ENCODE measurements at places on chromosomes 2 and 18. TPM values are rescaled to one million over a fixed set of nuclear protein-coding genes. Genes with fewer than 3 reads are reported as not detected.
A peak's percentile ranks its signal among the peaks of the same experiment; 100 is the strongest.

DNA sequence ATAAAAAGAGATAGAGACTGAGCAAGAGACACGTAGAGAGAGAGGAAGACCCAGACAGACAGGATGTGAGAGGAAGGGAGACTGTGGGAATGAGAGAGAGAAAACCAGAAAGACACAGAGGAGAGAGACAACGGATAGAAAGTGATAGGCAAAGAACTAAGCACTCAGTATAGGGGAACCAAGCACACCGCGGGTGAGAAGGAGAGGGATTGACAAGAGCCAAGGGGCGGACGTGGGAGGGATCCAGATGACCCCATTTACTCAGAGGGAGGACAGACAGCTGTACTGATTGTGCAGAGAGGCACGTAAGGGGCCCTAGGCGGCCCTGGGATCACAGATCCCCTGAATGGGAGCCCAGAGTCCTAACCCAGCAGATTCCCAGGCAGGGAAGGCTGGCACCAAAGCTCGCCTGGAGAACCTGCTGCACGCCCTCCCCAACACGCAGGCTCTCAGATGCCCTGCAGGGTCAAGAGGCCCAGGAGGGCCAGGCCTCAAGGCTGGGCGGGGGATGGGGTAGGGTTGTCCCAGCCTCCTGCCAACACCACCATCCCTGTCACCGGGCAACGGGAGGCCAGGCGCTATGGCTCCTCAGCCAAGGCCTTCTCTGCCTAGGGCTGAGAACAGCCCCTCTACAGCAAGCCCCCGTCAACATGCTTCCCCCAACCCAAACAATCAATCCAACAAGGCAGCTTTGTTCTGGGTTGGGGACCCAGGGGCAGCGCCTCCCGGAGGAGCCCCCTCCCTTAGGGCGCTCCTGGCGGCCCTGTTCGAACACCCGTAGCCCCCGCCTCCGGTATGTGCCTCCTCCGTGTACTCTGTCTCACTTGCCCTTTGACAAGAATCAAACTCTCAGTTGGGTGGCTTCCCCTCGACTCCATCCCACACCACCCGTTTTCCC lies 579 bp downstream of the LOXL3 start:
- peaks cover 81% of the 10 kb centered on the region for H3K4me1 ChIP-seq
- peaks cover 11% of the 10 kb centered on the region for H3K36me3 ChIP-seq
- peak; percentile 82 for DNase-seq
- H3K27me3 ChIP-seq = peaks cover 12% of the 10 kb centered on the region
- H3K27ac ChIP-seq = no peak overlapping the region

DNA sequence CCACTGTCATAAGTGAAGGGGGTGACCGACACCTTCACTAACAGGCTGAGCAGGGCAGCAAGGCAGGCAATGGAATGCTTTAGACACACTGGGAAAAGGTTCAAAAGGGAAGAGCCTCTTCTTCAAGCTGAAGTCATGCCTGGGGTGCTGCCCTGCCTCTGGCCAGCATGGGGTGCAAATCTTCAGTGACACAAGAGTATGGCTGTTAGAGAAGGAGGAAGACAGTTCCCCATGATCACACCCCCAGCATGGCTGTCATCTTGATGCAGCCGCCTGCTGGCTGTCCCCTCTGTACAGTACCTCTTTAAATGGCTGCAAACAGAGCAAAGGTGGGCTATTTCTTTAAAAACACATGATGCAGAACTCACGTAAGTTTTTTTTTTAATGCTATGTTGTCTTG lies 71.9 kb downstream of the INPP4A start:
- no peak overlapping the region for H3K4me3 ChIP-seq
- no peak for DNase-seq
- no peaks in the 10 kb centered on the region for H3K36me3 ChIP-seq
- peaks cover 9% of the 10 kb centered on the region for H3K4me1 ChIP-seq
- H3K27me3 ChIP-seq = no peaks in the 10 kb centered on the region

DNA sequence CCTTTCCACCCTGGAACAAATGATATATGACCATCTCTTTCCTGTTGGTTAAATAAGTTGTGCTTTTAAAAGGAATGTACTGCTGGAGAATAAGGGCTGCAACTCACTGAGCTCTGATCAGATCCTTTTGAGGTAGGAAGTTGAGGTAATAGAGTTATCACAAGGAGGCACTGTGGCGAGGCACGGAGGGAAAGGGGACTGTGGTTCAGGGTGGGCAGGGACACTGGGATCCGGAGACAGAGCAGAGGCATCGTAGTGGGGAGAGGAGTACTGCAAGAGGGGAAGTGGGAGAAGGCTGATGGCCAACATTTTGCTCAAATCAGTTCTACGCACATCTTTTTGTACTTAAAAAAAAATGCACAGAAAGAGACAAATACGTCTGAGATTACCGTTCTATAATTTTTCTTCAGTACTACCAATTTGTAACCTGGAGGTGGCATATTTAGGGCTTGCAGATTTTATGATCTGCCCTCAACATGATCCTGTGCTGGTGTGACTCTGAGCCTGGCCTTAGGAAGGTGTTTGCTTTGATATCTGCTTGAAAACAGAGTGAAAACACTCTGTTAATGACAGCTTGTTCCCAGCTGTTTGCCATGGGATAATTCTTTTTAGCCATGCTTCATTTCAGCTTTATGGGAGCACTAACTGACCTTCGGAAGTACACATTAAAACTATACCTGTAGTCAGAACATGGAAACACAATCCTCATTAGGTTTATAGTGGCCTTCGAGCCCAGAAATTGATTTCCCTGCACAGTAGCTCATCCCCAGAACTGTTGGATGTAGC lies 168.1 kb downstream of the KCNE4 start:
- no peak overlapping the region for H3K4me3 ChIP-seq
- no peaks in the 10 kb centered on the region for H3K27me3 ChIP-seq
- DNase-seq = no peak
- no peak overlapping the region for H3K27ac ChIP-seq
- H3K4me1 ChIP-seq = no peaks in the 10 kb centered on the region

DNA sequence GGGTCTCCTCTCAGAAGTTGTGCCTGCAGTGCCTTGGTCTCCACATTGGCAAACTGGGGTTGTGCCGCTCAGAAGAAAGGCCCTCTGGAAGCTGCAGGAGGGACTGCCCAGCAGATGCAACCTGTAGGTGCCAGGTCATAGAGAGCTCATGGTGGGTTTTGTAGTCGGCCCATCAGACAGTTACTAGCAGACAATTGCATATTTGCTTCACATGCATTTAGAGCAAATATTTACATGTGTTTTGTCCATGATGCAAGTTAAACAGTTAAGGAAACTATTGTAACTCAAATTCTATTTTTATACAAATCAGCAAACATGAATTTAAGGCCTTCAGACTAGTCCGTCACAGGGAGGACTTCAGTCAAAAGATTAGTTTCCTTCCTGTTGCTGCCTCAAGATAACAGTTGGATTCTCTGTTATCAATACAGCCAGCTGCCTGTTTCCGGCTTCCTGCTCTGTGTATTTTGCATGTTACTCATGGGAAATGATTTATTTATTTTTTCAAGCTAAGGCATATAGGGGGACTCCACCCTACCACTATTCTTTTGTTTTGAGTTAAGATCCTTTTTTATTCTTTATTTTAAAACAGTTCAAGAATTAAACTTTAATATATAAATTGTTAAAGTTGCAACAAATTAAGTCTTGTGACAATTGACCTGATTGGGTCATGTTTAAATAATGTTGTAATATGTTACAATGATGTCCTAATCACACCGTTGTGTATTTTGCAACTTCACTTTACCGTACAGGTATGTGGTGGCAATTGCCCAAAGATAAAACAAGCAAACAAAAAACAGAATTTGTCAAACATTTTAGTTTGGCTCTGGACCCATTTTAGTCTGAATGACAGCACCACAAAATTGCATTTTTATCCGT lies 133.5 kb downstream of the SPTBN1 start:
- DNase-seq = no peak
- no peaks in the 10 kb centered on the region for H3K27me3 ChIP-seq
- H3K4me3 ChIP-seq = no peak overlapping the region
- H3K4me1 ChIP-seq = peaks cover 100% of the 10 kb centered on the region
- no peaks in the 10 kb centered on the region for H3K36me3 ChIP-seq

GRCh38 chr2:182319556-182320505 lies 107.0 kb downstream of the PDE1A start:
- no peaks in the 10 kb centered on the region for H3K4me1 ChIP-seq
- H3K27ac ChIP-seq = no peak overlapping the region
- H3K36me3 ChIP-seq = no peaks in the 10 kb centered on the region
- H3K27me3 ChIP-seq = no peaks in the 10 kb centered on the region
- H3K4me3 ChIP-seq = no peak overlapping the region
- DNase-seq = no peak

DNA sequence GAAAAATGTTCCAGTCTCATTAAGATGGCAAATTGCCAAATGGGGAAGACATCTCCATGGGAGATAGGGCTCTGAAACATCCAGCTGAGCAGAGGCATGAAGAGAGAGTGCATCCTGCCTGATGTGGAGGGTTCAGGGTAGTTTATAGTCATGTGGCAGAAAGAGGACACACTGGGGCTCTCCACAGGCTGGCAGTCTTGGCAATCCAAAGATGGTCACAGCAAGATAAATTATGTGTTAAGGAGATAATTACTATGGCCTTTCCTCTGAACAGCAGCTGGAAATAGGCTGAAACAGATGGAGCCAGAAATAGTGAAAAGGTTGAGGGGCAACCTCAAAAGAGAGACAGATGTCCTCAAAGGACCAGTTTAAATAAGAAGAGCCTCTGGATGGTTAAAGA lies 97.2 kb downstream of the DCC start:
- H3K4me1 ChIP-seq = no peaks in the 10 kb centered on the region
- H3K4me3 ChIP-seq = no peak overlapping the region
- H3K36me3 ChIP-seq = no peaks in the 10 kb centered on the region
- no peak overlapping the region for H3K27ac ChIP-seq
- DNase-seq = no peak

GRCh38 chr2:104862058-104862941 lies 8.4 kb downstream of the POU3F3 start:
- H3K27me3 ChIP-seq = peaks cover 100% of the 10 kb centered on the region
- no peaks in the 10 kb centered on the region for H3K36me3 ChIP-seq
- H3K4me3 ChIP-seq = no peak overlapping the region
- no peak overlapping the region for H3K27ac ChIP-seq

DNA sequence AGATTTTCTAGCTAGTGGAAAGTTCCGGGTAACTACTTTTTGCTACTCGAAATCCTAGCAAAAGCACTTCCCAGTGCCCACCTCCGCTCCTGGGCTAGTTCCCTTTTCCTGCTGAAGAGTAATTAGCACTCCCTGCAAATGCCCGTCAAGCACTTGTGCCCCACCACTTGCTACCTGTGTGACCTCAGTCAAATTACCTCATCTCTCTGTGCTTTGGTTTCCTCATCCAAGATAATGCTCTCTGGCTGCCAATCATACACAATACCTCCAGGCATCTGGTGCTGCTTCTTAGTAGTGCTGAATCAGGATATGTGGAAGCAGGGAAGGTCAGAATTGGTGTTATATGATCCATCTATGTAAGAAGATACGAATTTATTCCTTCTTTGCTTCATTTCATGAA lies 102.1 kb upstream of the CDCA7 start:
- H3K36me3 ChIP-seq = no peaks in the 10 kb centered on the region
- no peak overlapping the region for H3K4me3 ChIP-seq
- H3K27me3 ChIP-seq = no peaks in the 10 kb centered on the region
- no peaks in the 10 kb centered on the region for H3K4me1 ChIP-seq

DNA sequence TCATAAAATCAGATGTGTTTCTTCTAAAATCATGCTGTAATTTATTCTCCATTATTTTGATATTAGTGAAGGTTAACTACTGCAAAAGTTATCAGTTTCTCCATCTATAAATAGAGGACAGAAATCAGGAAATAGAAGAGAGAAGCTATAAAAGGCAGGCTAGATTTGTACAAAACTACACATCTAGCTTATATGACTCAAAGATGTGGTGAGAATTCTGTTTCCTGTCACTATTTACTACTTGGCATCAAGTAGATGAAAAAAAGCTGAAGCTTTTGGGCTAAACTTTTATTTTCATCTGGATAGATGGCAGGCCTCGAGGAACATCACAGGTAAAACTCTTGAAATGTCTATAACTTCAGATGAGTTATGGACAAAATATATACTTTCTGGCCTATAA lies 49.8 kb upstream of the NAB1 start:
- DNase-seq = no peak
- H3K4me1 ChIP-seq = no peaks in the 10 kb centered on the region
- H3K27me3 ChIP-seq = no peaks in the 10 kb centered on the region
- no peak overlapping the region for H3K27ac ChIP-seq

DNA sequence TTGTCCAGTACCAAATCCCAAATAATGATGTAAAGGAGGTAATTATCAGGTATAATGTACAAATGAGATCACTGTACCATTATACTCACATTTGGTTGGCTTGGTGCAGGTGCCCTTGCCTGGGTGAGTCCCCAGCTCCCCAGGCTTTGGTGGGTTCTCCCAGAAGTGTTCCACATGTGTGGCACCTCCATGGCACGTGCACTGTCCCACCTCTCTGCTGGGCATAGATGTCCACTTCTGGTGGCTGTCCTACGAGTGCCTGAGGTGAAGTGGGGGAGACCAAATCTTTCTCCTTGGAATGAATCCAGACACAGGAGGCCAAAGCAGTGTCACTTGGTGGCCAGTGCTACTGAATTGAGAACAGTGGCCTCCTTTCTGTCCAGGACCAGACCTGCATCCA lies 162.4 kb upstream of the SESTD1 start:
- H3K27ac ChIP-seq = no peak overlapping the region
- no peaks in the 10 kb centered on the region for H3K4me1 ChIP-seq
- H3K27me3 ChIP-seq = no peaks in the 10 kb centered on the region
- H3K4me3 ChIP-seq = no peak overlapping the region
- no peaks in the 10 kb centered on the region for H3K36me3 ChIP-seq
- DNase-seq = no peak

- H3K4me1 ChIP-seq = no peaks in the 10 kb centered on the region
- H3K27ac ChIP-seq = no peak overlapping the region
- H3K4me3 ChIP-seq = no peak overlapping the region
These were observed 31.5 kb upstream of the PDIA6 start for GRCh38 chr2:10844097-10844496.

DNA sequence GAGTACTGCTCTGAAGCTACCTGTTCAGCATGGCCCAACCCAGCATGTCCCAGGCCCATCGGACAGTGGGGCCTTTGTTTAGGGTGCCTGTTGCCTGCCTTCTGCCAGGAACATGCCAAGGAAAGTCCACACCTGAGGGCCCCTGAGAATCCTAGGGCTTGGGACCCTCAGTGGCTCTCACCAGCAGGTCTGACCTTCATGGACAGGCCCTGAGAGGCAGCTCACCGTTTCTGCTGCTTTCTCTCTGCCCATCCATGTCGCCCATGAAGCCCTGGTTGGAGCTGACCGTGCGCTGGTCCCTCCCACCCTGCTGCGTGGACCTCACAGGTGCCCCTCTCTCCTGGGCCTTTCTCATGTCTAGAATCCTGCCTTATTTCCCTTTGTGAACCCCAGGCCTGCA lies 124.0 kb downstream of the GBX2 start:
- no peaks in the 10 kb centered on the region for H3K36me3 ChIP-seq
- no peaks in the 10 kb centered on the region for H3K27me3 ChIP-seq
- H3K4me3 ChIP-seq = no peak overlapping the region
- DNase-seq = peak; percentile 52
- H3K27ac ChIP-seq = no peak overlapping the region

- no peak overlapping the region for H3K27ac ChIP-seq
- no peaks in the 10 kb centered on the region for H3K36me3 ChIP-seq
- no peak overlapping the region for H3K4me3 ChIP-seq
- H3K4me1 ChIP-seq = peaks cover 10% of the 10 kb centered on the region
- H3K27me3 ChIP-seq = no peaks in the 10 kb centered on the region
These were observed 55.9 kb upstream of the RTN4 start for GRCh38 chr2:55106148-55106547.

TDRD15 gene
- total RNA-seq = 0.86 TPM

ZC3H8 gene
- 17.8 TPM for total RNA-seq

SKOR2 gene
- not detected for total RNA-seq

DPP10 gene
- not detected for total RNA-seq

All from spleen (tissue), 13 donors.